Effector CD8-positive, alpha-beta T cell (primary cell): ENCODE measurements at places on chromosomes 11 and 22.

GRCh38 chr22:38505541-38506117 is 482 bp downstream of the DDX17 start:
- DNase-seq, result peak; percentile 33

GRCh38 chr11:69956669-69957190 is 121.4 kb upstream of the ANO1 start:
- DNase-seq, result no peak

GRCh38 chr22:31651664-31652063 is 10.4 kb downstream of the PISD start:
- DNase-seq, result no peak

- DNase-seq, result no peak
Observed at GRCh38 chr11:122095681-122096262, 20.2 kb downstream of the BLID start.

DNA sequence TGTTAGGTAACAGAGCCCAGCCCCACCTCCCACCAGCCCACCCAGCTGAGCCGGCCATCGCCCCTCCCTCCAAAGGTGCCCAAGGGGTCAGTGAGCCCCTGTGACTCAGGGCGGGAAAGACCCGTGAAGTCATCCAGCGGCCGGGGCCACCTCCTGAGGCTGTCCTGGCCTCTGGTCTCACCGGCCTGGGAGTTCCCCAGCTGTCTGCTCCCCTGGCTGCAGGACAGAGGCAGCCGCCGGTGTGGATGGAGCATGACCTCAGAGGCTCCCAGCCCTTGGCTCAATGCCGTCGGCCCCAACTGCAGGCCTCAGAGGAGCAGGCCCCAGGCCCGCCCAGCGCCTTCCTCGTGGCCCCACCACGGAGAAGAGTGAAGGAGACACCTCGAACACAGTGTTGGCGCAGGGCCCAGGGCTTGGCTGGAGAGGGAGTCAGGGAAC is 28.7 kb downstream of the RPL3 start:
- no peak for DNase-seq
